ENCODE measurements at places on chromosomes 7 and 10. TPM values are rescaled to one million over a fixed set of nuclear protein-coding genes. Genes with fewer than 3 reads are reported as not detected.

HOXA5 gene
- 4.2 TPM for total RNA-seq

ACTR3C gene
- total RNA-seq: 1.5 TPM

CYP26C1 gene
- 0.32 TPM for total RNA-seq

GJD4 gene
- total RNA-seq: not detected

GNG11 gene
- total RNA-seq: 171 TPM

SLC13A1 gene
- not detected for total RNA-seq

UNC5B gene
- total RNA-seq: 10.6 TPM

TACC2 gene
- total RNA-seq: 4.9 TPM

PCDH15 gene
- 0.30 TPM for total RNA-seq

RBAK gene
- 8.5 TPM for total RNA-seq

SSC4D gene
- total RNA-seq: 0.65 TPM

OR2A1 gene
- under 0.01 TPM for total RNA-seq

SLC18A3 gene
- not detected for total RNA-seq

HOGA1 gene
- 0.32 TPM for total RNA-seq

TDRD1 gene
- not detected for total RNA-seq

PIK3AP1 gene
- total RNA-seq: 0.32 TPM

PSTK gene
- 5.2 TPM for total RNA-seq

ADAM22 gene
- 0.76 TPM for total RNA-seq

NUTM2E gene
- total RNA-seq: under 0.01 TPM

DNA2 gene
- total RNA-seq: 15.2 TPM

C7orf57 gene
- total RNA-seq: under 0.01 TPM

GALNT17 gene
- not detected for total RNA-seq

ANXA8L1 gene
- total RNA-seq: not detected

SUN3 gene
- total RNA-seq: not detected

RNF32 gene
- total RNA-seq: 0.15 TPM

STAG3 gene
- 1.1 TPM for total RNA-seq

NPSR1 gene
- total RNA-seq: not detected

CTAGE4 gene
- total RNA-seq: 0.30 TPM

AGR3 gene
- total RNA-seq: not detected

LIPN gene
- total RNA-seq: not detected

PSMC2 gene
- total RNA-seq: 242 TPM

SLC26A4 gene
- 0.65 TPM for total RNA-seq

CALML5 gene
- total RNA-seq: not detected

ZNF467 gene
- total RNA-seq: 1.8 TPM

EN2 gene
- total RNA-seq: not detected

PWWP2B gene
- 9.7 TPM for total RNA-seq

ITIH5 gene
- not detected for total RNA-seq
